ENCODE measurements at places on chromosomes 12 and 14.
A peak's percentile ranks its signal among the peaks of the same experiment; 100 is the strongest.

- no peak for DNase-seq
Measured at GRCh38 chr14:98456231-98456630, 815.8 kb downstream of the BCL11B start.

DNA sequence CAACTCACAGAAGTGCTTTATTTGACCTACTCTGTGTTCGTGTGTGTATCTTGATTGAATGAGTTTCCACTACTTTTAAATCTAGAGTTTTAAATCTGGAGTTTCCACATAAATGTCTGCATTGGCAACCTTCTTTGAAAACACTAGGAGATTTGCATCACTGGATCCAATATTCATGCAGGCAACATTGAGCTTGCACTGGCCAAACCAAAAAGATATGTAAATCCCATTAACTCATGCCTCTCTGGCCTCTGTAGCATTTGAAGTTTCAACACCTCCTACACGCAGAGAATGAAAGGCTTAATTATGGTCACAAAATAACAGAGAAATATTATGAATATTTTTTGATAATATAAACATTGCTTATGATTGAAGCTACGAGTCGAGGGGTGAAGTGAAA lies 178.6 kb downstream of the DUSP6 start:
- DNase-seq = no peak

GRCh38 chr14:50318031-50318626 lies 6.0 kb downstream of the DMAC2L start:
- no peak for DNase-seq

DNA sequence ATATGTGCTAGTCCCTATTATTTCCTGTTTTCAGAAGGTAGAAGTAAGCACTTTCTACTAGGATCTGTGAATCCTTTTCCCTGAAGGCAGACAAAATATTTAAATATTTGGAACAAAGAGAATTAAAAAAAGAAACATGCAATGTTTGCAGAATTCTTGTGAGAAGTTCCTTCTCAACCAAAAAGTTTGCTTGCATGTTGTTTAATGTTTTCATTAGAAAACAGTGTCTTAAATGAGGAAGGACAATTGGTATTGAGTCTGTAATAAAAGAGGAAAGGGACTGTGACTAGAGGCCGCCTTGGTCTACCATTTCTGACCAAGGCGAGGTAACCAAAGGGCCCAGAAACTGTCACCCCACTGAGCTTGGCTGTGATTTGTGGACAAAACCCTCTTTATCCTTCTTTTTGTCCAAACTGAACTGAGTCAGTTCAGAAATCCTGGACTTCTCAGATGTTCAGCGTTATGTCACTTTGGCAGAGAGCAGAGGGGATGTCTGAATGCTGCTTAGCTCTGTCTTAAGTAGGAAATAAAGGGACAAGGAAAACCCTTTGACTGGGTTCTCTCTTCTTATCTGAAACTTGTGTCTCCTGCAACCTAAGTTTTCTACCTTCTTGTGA lies 129.8 kb upstream of the CPM start:
- no peak for DNase-seq

GRCh38 chr12:1006255-1006654 lies 15.2 kb downstream of the ERC1 start:
- no peak for DNase-seq

DNA sequence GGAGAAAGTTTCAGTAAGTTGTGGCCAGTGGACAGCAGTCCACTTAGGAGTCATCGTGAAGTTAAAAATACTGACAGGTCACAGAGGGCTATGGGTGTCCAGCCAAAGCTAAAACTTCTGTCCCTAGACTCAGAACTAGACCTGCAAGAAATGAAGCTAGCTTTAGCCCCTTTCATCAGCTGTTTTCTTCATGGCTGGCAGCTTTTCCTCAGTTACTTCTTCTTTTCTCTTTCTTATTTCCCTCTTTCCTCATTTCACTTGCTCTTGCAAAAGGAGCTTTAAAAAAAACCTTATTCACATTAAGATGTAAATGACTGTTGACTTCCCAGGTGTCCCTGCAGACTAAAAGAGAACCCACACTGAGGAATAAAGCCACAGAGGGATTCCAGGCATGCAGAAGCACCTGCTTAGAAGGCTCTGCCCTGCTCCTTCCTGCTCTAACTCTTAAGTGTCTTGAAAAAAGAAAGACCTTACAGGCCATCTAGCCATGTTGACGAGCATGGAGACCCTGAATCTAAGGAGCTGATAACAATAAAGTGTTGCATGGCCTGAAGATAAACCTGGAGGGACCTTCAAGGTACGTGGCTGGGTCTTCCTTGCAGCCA lies 69.7 kb upstream of the CCND2 start:
- no peak for DNase-seq

DNA sequence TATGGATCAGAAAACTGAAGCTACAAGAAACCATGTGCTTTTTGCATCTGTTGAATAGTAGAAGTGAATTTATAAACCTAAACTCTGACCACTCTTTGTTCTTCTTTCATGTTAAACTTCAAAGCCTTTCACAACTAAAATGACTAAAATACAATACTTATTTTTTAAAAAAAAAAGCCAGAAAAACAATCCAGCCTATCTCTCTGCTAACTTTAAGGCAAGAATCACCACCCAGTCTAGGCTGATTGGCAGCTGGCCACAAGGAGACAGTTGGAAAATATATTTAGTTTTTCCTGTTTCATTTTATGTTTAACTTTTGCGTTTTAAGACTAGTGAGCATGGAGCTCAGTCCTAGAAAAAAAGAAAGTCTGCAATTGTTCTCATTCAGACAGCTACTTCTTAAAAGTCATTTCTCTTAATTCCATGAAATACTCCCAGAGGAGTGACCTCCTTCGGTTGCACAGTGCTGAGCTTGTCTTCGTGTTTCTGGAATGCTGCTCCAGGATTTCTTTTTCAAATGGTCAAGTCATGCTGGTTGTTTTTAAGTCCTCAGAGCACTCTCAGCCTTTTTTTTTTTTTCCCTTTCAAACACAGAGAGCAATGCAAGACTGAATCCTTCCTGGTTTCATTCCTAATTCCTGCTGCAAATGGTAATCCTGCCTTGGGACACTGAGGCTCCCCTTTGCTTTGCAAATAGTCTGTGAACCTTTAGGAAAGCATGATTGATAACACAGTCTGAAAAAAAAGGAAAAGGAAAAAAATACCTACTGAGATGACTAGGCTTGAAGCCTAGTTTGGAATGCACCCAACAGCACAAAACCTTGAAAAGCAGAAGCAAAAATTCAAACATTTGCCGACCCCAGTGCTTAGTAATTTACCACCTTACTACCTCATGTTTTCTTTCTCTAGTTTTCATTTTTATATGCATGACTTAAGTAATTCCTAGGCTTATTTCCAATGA lies 233.3 kb upstream of the DAAM1 start:
- DNase-seq = peak; percentile 67

GRCh38 chr14:76146976-76147375 lies 4.7 kb upstream of the GPATCH2L start:
- no peak for DNase-seq

- no peak for DNase-seq
Measured at GRCh38 chr12:96329545-96329944, 70.7 kb downstream of the CDK17 start.

GRCh38 chr14:106838991-106839769 lies 1312.8 kb downstream of the TMEM121 start:
- no peak for DNase-seq

- no peak for DNase-seq
Measured at GRCh38 chr12:22048351-22049041, 2.5 kb downstream of the CMAS start.

DNA sequence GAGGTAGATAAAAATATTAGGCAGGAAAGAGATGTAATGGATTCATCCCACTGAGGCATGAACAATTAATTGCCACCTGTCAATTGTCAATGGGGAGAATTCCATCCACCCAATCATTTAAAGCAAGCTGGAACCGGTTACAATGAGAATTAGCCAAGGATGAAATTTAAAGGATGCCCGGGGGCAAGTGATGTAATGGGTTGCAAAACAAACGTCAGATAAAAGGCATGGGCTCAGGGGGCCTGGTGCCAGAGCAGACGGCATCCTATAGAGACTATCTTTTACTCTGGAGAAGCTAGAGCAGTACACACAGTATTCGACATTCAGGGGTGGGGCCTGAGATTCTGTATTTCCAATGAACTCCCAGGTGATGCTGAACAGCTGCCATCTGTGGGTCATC lies 80.5 kb upstream of the ZFP36L1 start:
- no peak for DNase-seq

DNA sequence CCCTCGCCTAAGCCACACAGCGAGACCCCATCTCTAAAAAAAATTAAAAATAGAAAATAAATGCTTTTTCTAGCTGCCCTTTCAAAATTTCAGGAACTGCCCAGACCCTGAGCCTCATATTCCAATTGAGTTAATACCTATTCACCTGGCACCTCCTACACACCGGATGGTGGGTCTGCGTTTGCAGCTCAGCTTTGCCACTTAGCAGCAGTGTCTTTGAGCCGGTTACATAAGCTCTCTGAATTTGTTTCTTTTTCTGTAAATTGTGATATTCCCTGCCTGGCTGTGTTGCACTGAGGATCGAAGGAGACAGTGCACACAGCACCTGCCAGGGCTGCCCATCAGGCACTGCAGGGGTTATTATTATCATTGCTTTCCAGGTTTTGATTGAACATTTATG lies 125.6 kb downstream of the EML1 start:
- no peak for DNase-seq

DNA sequence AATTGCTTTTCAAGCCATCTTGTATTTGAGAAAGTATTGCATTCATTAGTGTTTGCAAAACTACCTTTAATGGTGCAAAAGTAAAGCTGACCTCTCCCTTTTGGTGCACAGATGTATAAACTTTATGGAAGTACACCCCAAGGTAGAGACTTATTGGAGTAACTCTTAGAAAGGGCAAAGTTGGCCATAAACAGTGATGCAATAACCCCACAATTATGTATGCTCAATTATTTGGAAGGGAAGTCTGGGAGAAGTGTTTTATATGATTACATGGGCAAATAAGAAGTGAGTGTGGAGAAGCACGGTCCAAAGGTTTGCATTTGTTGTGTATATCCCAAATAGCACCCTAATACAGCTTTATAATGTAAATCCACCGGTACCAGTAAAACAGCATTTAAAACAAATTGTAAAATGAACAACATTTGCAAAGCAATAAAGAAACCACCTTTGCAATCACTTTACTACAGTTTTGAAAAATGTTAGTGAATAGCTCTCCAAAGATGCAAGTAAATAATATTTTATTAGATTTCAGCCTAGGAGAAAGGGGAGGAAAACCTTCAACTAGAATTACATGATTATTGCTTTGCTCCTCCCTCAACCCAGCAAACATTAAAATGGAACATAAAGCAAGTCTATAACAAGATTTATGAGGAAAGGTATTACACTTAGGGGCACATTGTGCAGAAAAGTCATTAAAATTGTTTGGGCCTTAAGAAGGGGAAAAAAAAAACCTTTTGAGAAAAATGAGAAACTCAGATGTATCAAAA lies 70.5 kb downstream of the HMGA2 start:
- DNase-seq = no peak

DNA sequence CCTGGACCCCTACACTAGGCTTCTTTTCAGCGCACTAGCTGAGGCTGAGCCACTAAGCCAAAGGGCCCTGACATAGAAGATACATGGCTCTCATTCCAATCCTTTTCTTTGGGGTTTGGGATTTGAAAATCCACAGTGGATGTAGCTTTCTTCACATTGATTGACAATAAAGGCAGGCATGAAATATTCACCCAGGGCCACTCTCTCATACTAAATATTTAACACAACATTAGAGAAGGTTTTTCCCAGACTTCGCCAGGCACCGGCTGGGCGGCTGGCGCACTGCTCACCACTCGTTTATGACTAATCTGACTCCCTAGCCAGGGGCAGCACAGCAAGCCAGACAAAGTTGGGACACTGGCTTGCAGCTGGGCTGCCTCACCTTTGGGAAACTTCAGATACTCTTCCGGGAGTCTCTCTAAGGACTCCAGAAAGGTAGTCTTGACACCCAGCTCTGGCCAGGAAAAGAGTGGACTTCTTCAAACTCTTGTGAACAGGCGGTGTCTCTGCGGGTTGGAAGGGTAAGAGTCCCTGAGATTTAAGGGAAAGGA lies 699 bp upstream of the HOXC11 start:
- DNase-seq = no peak

DNA sequence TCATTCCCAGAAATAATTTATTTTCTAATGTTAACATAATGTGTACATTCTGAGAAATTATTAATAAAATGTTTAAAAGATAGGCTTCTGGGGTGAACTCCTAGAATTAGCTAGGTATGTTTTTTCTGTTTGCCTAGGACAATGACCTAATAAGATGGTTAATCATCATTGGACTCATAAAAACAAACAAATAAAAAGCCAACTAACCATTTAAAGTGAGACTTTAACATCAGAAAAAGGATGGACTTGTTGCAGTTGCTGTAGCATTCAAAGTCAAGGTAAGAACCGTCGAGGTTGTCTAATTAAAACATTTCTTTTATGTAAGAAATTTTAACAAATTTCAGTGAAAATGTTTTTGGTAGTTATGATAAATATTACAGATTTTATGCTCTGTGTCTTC lies at the start of gene SLCO1B3:
Gene SLCO1B3 (plus strand): TSS at position 219 of the 400 bp plus-strand sequence. CDS start 5,034 bp downstream, outside the sequence.
- no peak for DNase-seq

DNA sequence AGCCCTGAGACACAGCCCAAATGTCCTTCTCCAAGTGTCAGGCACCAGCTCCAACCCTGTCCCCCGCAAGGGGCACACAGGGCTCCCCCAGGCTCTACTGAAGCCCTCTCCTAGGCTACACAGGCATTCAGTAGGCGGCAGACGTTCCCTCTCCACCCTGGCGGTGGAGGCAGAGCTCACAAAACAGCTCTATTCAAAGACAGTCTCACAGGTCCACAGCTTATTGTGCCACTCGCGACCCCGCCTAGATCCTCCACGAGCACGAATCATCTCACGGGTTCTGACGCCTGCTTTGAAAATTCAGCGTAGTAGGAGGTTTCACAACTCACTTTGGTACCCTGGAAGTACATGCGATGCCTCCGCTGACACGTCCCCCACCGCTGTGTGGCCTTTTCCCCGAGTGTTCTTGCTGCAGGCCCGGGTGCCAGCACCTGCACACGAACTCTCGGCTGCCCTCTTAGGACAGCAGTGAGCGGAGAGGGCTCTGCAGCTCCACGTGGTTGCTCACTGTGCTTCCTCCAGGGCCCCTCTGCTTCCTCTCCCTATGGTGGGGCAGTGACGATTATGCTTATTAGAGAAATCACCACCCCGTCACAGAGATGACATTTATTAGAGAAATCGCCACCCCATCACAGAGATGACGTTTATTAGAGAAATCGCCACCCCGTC lies 78.5 kb downstream of the ADGRD1 start:
- no peak for DNase-seq

- no peak for DNase-seq
Measured at GRCh38 chr12:118925407-118925806, 55.9 kb upstream of the SRRM4 start.

- no peak for DNase-seq
Measured at GRCh38 chr12:122245553-122245952, 19.7 kb upstream of the DIABLO start.

DNA sequence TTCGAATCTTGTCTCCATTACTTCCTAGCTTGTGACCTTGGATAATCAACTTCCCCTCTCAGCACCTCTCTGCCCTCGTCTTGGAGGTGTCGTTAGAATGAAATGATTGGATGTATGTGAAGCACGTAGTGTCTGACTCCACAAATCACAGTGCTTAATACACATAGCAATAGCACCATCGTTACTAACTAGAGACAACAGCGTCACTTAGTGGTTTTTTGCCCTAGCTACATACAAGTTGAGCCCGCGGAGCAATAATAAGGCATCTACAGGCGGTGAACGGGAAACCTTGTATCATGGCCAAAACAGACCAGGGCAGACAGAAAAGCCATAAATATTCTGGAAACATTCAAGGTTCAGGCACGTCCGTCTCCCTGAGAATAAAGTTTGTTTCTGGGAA lies 154.9 kb downstream of the ASCL4 start:
- DNase-seq = no peak

GRCh38 chr14:101132051-101132571 lies 228.6 kb upstream of the RTL1 start:
- DNase-seq = no peak
